ENCODE measurements at places on chromosomes 11 and 22. TPM values are rescaled to one million over a fixed set of nuclear protein-coding genes. Genes with fewer than 3 reads are reported as not detected.

GRCh38 chr22:25747245-25747944 lies 5.4 kb downstream of the MYO18B start:
- DNase-seq, result no peak
- no peaks in the 10 kb centered on the region for H3K4me1 ChIP-seq
- H3K27me3 ChIP-seq, result no peaks in the 10 kb centered on the region
- no peaks in the 10 kb centered on the region for H3K36me3 ChIP-seq
- no peak overlapping the region for H3K4me3 ChIP-seq

GRCh38 chr11:134710861-134711407 lies 298.9 kb upstream of the B3GAT1 start:
- H3K4me1 ChIP-seq, result no peaks in the 10 kb centered on the region
- H3K27ac ChIP-seq, result no peak overlapping the region
- no peaks in the 10 kb centered on the region for H3K36me3 ChIP-seq
- H3K27me3 ChIP-seq, result no peaks in the 10 kb centered on the region

GRCh38 chr11:120511820-120512738 lies 531 bp downstream of the GRIK4 start:
- no peaks in the 10 kb centered on the region for H3K4me1 ChIP-seq
- DNase-seq, result no peak
- H3K27me3 ChIP-seq, result peaks cover 2% of the 10 kb centered on the region
- H3K27ac ChIP-seq, result no peak overlapping the region

GRCh38 chr11:111378185-111378860 lies 752 bp downstream of the POU2AF1 start:
- no peak overlapping the region for H3K4me3 ChIP-seq
- no peaks in the 10 kb centered on the region for H3K4me1 ChIP-seq
- DNase-seq, result peak; percentile 42
- H3K27ac ChIP-seq, result peak overlapping the region; percentile 23
- H3K36me3 ChIP-seq, result no peaks in the 10 kb centered on the region

- no peak overlapping the region for H3K27ac ChIP-seq
- DNase-seq, result no peak
- no peaks in the 10 kb centered on the region for H3K27me3 ChIP-seq
- no peak overlapping the region for H3K4me3 ChIP-seq
Measured at GRCh38 chr22:39908136-39908535, 7.3 kb downstream of the GRAP2 start.

- H3K4me3 ChIP-seq, result no peak overlapping the region
- H3K27ac ChIP-seq, result no peak overlapping the region
- DNase-seq, result no peak
- H3K36me3 ChIP-seq, result no peaks in the 10 kb centered on the region
Measured at GRCh38 chr22:41781507-41781906, 19.0 kb upstream of the CCDC134 start.

The CSNK2A3 gene
- total RNA-seq, result 3.0 TPM

- peaks cover 8% of the 10 kb centered on the region for H3K4me1 ChIP-seq
- no peaks in the 10 kb centered on the region for H3K27me3 ChIP-seq
- peak overlapping the region; percentile 84 for H3K27ac ChIP-seq
- DNase-seq, result peak; percentile 82
Measured at GRCh38 chr11:74069146-74070046, 60.5 kb upstream of the UCP3 start.

The BRSK2 gene
- 29.7 TPM for total RNA-seq

The CALCA gene
- total RNA-seq, result 4.1 TPM
